ENCODE measurements at places on chromosomes 11 and 22.

- no peak for DNase-seq
These were observed 23.8 kb downstream of the LRP4 start for GRCh38 chr11:46894506-46894905.

- no peak for DNase-seq
These were observed 7.0 kb downstream of the ROBO3 start for GRCh38 chr11:124872280-124872679.

DNA sequence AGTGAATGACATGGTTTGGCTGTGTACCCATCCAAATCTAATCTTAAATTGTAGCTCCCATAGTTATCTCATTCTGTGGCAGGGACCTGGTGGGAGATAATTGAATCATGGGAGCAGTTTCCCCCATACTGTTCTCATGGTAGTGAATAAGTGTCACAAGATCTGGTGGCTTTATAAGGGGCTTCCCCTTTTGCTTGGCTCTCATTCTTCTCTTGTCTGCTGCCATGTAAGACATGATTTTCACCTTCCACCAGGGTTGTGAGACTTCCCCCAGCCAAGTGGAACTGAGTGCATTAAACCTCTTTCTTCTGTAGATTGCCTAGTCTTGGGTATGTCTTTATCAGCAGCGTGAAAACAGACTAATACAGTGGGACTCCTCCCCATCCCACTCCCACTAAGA is 11.1 kb downstream of the OR5A2 start:
- DNase-seq: no peak

- DNase-seq: no peak
These were observed 6.1 kb downstream of the P2RY2 start for GRCh38 chr11:73223998-73224730.

DNA sequence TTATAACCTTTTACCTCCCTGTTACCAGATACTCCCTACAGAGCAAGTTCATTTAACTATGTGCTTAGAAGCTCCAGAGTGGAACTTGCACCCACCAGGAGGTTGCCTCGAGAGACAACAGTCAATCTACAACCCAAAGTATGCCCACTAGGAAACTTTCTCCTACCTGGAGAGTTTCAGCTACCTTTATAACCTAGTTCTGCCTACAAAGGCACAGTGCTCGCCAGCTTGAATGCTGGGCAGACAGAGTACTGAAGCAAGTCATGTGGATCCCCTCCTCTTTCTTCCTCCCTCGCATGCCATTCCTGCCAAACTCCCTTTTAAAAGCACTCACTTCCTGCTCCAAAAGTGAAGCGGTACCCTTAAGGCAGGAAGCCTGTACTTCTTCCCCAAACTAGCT is 258.9 kb downstream of the SWAP70 start:
- no peak for DNase-seq

- DNase-seq: no peak
These were observed 22.3 kb downstream of the RANGAP1 start for GRCh38 chr22:41263704-41264103.

GRCh38 chr11:72737336-72737735 is 14.9 kb downstream of the ARAP1 start:
- DNase-seq: no peak

DNA sequence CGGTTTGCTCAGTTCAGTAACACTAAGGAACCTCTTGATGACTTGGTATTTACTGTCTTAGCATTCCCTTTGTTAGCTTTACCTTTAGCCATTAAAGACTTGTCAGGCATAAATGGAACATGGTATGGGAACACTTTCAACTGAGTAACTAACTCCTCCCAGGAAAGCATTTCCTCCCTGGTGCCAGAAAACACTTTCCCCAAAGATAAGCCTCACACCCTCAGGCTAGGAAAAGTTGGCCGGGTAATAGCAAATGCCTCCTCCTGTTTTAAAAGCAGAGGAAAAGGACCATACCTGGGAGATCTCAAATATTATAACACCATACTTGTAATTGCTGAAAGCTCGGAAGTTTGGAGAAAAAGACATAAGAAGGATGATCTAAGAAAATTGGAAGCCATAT is 12.0 kb downstream of the KCNJ11 start:
- DNase-seq: no peak

- DNase-seq: no peak
These were observed 34.0 kb upstream of the RFPL3 start for GRCh38 chr22:32323513-32324164.

GRCh38 chr11:114183044-114183511 is 113.1 kb upstream of the NNMT start:
- DNase-seq: peak; percentile 80

DNA sequence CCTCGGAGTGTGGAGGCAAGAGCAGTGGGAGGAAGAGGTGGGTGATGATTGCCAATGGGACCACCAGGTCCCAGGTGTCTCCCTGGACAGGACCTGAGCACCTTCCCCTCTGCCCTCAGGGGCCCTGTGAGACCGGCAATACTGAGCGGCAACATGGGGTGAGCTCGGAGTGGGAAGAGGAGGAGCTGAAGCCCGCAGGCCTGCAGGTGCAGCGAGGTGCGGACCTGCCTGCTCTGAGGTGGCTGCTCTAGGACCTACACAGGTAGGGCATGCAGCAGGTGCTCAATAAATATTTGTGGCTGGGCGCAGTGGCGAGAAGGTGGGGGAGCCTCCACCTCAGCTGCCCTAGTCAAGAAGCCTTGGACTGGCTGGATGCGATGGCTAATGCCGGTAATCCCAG is 12.2 kb upstream of the SUN2 start:
- no peak for DNase-seq

DNA sequence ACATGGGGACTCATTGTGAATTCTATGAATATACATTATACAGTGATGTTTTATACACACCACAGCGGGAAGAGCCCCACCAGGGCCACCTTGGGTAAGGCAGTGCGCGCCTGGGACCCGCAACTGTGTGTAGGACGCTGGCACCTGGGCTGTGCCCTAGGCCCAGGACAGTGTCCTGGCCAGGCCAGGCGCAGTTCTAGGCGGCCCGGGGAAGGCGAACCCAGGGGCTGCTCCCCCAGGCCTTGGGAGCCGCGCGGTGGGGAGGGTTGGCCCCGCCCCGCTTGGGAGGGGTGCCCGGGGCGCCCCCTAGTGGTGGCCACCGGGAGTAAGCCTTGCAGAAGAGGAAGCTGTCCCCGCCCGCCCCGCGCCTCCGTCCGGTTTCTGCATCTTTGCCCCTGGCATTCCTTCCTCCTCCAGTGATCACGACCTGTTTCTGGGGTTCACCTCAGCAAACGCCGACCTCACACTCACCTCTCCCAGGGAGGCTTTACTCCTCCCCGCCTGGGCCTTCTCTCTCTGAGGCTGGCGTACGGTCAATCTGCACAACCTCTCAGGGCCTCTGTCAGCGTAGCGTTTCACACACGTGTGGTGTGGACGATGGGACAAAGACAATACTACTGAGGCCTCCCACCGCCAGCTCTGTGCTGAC is 9.5 kb upstream of the EHD1 start:
- peak; percentile 84 for DNase-seq

GRCh38 chr11:23453522-23453921 is 593.2 kb upstream of the CCDC179 start:
- no peak for DNase-seq

DNA sequence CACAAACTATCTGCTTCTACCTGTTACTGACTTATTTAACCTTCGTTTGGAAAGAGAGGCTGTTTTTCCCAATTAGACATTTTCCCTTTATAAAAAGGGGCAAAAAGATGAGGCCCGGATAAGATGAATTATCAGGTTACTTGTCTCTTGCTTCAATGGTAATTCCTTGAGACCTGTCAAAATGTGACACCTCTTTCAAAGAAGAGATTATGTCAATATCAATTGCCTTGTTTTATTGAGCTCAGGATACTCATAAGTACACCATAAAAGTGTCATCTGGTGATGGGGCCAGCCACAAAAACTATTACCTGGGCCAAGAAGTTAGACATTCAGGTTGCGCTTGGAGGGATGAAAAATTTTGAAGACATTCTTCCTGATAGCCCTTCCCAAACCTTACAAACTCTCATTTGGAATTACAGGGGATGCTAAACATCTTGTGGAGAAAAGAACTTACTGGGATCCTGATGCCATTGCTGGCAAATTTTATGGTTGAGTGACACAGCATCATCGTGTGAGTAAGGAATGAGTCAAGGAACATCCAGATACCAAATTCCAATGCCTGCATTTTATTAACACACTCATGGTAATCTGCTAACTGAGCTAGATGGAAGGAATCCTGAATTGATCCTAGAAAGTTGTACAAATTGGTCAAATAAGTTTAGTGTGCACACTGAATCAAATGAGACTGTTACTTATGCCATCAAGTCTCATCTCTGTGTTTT is 1071.2 kb downstream of the LRRC4C start:
- no peak for DNase-seq

DNA sequence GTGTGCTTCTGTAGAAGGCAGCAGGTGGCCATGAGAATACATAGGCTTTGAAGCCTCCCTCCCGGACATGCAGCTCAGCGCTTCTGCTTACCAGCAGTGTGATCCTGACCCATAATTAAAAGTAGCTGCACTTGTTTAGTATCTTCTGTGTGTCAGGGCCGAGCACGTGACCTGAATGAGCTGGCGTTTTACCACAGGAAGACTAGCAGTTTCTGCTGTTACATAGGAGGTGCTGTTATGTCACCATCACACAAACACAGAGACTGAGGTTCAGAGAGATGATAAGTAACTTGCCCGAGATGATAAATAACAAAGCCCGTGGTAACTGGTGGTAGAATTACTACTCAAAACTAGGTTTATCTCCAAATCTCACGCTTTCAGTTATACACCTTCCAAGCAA is 329.5 kb downstream of the OPCML start:
- DNase-seq: no peak

DNA sequence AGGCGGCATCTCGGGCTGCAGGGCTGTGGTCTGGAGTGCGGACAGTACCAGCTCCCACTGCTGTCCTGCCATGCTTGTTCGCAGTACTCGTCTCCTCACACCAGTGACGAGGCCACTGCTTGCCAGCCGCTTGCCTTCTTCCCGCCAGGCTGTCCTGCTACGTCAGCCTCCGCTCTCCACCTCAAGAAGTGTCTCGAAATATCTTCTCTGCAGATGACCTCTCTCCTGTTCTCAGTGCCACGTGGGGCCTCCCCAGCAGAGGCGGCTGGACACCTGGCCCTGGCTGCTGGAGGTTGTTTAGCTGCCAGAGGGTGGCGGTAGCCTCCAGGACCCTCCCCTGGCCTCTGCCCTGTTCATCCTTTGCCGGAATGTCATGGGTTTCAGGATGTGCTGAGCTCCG is 3.1 kb upstream of the CCDC188 start:
- DNase-seq: no peak

- no peak for DNase-seq
These were observed 20.3 kb downstream of the SBF2 start for GRCh38 chr11:10273738-10274137.

Measured in CD8-positive, alpha-beta memory T cell (primary cell).